Stimulated activated CD4-positive, alpha-beta T cell treated with anti-CD3 and anti-CD28 coated beads, Interleukin-12 subunit alpha, Interleukin-12 subunit beta, amount 100 ng/mL, for 4 hours (primary cell): ENCODE measurements at places on chromosomes 1 and 21.

- DNase-seq: no peak
Observed at GRCh38 chr1:19254416-19254815, 2.8 kb downstream of the MRTO4 start.

GRCh38 chr1:195962051-195962450, 646.2 kb downstream of the KCNT2 start:
- DNase-seq: no peak

DNA sequence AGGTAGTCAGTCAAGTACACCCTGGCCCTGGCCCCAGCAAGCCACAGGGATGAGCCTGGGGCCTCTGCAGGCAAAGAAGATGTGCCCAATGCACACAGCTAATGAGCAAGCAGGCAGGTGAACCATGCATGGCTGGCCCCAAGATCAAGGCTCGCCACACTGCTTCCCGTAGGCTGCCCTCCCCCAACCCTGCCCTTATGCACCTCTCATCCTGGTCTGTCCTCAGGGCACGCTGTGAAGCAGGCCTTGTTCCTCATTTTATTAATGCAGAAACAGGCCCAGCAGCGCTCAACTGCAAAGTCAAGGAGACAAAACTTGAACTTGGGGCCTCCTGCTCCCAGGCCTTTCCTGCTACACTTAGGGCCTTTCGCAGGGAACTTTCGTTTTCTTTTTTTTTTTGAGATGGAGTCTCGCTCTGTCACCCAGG, 35.6 kb upstream of the ID3 start:
- no peak for DNase-seq

DNA sequence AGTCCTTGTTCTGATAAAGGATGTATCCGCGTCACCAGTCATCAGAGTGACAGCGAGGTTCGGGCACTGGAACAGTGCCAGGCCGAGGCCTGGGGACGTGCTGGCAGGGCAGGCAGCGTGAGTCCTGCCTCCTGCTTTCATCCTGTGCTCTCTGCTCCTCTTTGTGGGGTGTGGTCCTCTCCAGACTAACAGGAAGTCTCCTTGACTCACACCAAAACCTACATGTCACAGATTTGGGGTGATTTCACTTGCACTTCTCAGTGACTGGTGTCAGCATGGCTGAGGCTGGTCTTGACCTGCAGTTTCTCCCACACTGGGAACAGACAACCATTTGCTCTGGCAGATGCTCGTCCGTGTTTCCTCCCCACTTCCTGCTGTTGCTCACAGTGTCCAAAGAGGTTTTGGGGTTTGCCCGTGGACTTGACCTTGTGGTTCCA, 8.8 kb upstream of the NLRP3 start:
- peak; percentile 47 for DNase-seq

DNA sequence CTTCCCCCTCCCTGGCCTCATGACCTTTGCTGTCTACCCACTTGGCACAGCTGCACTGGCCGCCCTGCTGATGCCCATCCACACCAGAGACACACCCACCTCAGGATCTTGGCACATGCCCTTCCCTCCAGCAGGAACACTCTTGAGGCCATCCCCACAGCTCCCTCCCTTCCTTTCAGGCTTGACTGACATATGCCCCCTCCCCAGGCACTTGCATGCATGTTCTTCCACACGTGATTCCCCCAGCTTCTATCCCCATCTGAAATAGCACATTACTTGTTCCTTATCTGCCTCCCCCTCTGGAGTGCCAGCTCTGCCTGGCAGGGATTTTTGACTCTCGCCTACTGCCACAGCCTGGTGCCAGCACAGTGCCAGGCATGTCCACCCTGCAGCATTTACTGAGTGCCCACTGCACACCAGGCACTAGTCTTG, 98.5 kb upstream of the SLC25A33 start:
- no peak for DNase-seq

DNA sequence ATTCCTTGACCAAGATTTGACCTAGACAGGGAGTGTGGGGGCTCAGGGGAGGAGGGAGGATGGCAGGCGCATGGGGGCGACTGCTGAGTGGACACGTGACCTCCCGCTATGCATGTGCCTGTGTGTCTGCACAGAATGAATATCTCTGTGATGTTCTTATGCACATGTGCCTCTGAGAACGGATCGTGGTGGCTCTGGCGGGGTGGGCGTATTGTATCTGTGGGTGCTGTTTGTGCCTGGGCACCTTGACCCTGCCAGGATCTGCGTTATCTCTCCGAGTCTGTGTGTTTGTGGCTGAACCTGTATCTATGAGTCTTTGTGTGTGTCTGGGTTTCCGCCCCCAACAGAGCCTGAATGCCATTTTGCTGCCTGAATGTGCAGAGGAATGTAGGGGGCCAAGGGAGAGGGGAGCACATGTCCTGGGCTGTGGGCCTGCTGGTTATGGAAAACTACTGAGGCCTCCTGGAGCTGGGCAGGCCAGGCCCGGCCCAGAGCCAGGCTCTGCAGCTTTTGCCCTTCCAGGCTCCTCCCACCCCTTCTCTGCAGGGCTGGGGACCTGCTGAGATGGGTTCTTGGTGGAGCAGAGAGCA, 102.5 kb downstream of the EBNA1BP2 start:
- no peak for DNase-seq

- DNase-seq: no peak
Observed at GRCh38 chr1:109948285-109948630, 36.3 kb upstream of the AHCYL1 start.

GRCh38 chr1:46315669-46316403, 12.3 kb downstream of the UQCRH start:
- DNase-seq: no peak

GRCh38 chr1:9860887-9861286, 37.1 kb upstream of the CLSTN1 start:
- no peak for DNase-seq
